ENCODE measurements at places on chromosomes 4 and X.

GRCh38 chr4:38979081-38979480 lies 53.1 kb downstream of the TMEM156 start:
- DNase-seq, result no peak

DNA sequence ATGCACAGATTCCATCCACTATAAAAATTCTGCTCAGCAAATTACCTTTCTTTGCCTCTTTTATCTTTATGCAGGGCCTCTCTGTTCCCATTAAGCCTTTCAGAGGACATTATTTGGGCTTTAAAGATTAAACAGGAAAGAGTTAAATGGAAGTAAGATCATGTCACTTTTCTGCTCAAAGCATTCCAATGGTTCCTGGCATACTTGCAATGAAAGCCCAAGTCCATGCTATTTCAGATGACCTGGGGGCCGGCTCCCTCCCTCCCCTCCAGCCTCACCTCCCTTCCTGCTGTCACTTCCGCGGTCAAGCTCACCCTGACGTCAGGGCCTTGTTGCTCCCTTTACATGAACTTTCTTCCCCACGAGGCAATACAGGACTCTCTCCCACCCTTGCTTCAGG lies 125.5 kb downstream of the C4orf51 start:
- DNase-seq, result no peak

DNA sequence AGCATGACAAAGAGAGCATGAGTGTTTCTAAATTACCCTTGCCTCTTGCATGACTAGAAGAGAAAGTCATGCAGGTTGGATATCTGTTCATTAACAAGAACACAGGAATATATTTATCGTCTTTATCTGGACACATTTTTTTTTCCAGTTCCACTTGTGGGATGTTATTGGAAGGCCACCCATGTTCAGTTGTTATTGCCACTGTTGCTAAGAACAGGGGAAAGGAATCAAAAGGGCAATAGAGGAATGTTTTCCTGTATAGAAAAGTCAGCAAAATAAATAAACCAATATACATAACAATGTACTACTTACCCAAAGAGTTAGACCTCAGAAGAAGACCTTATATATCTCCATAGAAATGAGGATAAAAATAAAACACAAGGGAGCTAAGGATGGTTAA lies 270.1 kb downstream of the QDPR start:
- no peak for DNase-seq

GRCh38 chr4:17030543-17030942 lies 132.1 kb upstream of the LDB2 start:
- DNase-seq, result no peak

DNA sequence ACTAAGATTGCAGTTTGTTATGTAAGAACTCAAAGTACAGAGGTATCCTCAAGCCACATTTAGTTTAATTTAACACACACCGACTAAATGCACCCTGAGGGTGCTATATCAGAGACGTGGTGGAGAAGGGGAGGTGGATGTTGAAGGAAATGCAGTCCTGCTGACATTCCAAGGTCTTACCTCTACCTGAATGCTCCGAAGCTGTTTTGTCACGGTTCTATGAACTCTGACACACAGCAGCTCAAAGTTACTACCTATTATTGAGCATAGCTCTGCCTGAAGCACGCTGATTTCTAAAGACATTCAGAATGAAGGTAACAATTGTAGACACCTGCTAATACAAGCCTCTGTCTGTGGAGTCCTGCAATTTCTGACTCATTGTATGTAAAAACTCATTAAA lies 6.7 kb downstream of the CC2D2A start:
- no peak for DNase-seq

GRCh38 chrX:132488819-132489577 lies at the start of gene MBNL3:
MBNL3 (minus strand) TSS chrX:132489038; CDS start chrX:132439611, 49,427 bp downstream.
- peak; percentile 68 for DNase-seq

- no peak for DNase-seq
These were observed 198.9 kb downstream of the ANK2 start for GRCh38 chr4:113248320-113248719.

- DNase-seq, result no peak
These were observed 51.4 kb upstream of the MSX1 start for GRCh38 chr4:4808086-4808485.

- DNase-seq, result no peak
These were observed 148.8 kb downstream of the POLA1 start for GRCh38 chrX:24842486-24842885.

DNA sequence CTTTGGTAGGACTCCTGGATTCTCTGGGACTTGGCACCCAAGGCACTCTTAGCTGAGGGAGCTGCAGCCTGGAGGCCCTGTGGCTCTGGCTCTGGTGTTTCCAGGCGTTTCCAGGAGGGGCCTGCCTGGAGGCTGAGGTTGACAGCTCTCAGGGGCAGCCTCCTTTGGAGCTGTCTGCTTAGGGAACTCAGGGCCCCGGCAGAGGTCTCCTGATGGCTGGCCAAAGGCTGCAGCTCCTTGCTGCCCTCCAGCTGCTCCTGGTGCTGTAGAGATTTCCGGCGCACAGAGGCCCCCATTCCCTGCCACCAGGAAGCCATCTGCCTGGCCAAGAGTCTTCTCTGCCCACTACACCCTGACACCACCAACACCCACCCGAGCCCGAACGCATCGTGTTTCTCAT lies 25.3 kb upstream of the ARHGEF38 start:
- no peak for DNase-seq

DNA sequence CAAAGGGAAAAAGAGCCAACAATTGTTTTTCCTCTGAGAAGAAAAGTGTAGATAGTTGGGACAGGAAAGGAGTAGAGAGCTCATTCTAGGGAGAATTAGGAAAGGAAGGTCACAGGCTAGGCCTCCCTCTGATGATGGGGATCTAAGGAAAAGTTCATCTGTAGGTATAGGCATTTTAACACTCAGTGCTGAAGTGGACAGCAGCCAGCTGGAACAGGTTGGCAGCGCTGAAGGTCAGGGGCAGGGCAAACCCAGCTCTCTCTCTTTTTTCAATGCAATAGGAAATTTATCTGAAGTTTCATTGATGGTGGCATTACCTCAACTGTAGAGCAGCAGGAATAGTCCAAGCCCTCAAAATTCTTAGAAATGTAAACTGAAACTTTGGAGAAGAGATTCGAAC lies 98.5 kb upstream of the ETNPPL start:
- no peak for DNase-seq

GRCh38 chr4:121989715-121990114 lies 37.9 kb upstream of the TRPC3 start:
- DNase-seq, result no peak

GRCh38 chr4:136864604-136865185 lies 667.6 kb downstream of the PCDH18 start:
- DNase-seq, result no peak

DNA sequence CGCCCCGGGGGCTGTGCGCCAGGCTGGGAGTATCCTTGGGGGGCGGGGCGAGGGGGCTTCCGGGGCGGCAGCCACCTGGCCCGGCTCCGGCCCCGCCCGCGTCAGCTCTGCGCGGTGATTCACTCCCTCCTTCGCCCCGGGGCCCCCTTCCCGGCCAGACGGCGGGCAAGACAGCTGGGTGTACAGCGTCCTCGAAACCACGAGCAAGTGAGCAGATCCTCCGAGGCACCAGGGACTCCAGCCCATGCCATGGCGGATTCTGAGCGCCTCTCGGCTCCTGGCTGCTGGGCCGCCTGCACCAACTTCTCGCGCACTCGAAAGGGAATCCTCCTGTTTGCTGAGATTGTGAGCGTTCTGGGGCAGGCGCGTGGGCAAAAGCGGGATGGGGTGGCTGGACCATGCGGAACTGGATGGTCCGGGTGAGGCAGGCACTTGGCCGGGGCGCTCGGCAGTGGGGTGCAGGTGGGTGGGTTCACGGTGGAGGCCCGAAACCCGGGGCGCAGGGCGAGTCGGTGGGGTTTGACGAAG lies at the start of gene PLP2:
PLP2 (plus strand) TSS at position 147 of the 528 bp plus-strand sequence; CDS start at position 250, 103 bp downstream.
- no peak for DNase-seq

DNA sequence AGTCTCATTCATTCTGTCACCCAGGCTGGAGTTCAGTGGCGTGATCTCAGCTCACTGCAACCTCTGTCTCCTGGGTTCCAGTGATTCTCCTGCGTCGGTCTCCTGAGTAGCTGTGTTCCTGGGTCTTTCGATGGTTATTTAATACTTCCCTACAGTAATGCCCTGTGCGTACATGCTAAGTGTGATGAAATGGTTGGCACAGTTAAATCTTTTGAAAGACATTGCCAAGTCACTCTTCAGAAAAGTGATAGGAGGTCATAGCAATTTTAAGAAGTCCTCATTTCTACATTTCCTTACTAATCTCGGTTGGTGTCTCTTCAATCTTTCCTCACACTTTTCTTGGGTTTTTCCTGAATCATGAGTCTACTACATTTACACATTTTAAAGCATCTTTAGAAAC lies 14.4 kb downstream of the HTT-AS start:
- no peak for DNase-seq

GRCh38 chrX:156004256-156004655 lies 6.8 kb downstream of the IL9R start:
- no peak for DNase-seq

- no peak for DNase-seq
These were observed 10.9 kb upstream of the TMPRSS11D start for GRCh38 chr4:67894659-67895058.

DNA sequence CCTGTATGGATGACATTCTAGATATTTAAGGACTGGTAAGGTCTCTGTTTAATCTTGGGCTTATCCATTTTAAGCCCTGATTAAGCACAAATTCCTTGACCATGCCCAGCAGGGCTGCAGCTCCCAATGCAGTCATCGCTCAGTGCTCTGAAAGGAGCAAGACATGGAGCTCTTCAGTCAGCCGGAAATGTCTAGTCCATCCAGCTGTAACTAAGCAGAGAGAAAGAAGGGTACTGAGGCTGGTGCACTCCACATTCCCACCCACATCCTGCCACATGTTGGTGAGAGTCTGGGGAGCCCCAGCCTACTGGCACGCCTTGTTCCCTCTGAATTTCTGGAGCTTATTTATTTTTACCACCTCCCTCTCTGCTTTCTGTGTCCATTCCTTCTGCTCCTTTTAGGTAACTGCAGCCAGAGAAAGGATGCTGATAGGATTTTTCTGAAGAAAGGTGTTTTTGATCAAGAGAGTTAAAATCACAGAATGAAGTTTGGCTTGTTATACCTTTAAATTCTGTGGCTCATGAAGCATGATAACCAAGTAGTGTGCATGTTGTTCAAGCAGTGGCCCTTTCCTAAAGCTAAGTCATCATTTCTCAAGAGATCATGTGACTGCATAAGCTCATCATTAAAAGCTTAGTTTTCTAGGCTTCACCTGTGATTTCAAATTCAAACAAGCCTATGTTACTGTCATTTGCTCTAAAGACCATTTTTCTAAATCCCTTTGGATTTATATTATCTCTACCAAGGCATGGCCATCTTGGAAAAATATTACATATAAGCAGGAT lies 74.0 kb downstream of the GALNT7 start:
- no peak for DNase-seq

All from tibial artery (tissue), 4 donors.